ENCODE measurements at places on chromosomes 7 and 10.

GRCh38 chr7:86863452-86863851, 196.0 kb downstream of the ELAPOR2 start:
- DNase-seq, result no peak

DNA sequence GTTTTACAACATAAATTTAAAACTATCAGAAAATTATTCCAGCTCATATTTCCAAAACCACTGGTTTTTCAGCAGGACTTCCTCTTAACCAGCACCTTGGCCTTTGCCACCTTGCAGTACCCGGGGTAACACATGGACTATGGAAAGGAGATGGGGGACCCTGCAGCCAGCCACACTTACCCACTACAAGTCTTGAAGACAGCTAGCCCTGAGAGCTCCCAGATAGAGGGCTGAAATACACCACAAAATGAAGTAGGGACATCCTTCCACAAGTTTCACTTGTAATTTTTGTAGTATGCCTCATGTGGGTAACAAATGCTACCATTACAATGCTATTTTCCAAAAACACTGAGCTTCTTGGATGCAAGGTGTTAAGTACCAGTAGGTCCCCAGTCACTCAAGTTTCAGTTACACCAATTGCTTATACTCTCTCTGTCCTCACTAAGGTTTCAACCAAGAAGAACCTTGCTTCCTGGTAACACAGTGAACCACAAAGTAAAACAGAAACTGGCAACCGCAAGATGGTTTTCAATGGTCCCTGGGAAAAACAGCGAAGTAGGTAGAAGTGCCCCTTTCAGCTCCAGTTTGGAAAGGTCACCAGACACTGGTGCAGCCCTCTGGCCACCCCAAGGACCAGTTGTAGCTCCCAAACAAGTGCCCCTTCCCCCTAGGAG, 110.9 kb downstream of the SGMS1 start:
- DNase-seq, result peak; percentile 89

DNA sequence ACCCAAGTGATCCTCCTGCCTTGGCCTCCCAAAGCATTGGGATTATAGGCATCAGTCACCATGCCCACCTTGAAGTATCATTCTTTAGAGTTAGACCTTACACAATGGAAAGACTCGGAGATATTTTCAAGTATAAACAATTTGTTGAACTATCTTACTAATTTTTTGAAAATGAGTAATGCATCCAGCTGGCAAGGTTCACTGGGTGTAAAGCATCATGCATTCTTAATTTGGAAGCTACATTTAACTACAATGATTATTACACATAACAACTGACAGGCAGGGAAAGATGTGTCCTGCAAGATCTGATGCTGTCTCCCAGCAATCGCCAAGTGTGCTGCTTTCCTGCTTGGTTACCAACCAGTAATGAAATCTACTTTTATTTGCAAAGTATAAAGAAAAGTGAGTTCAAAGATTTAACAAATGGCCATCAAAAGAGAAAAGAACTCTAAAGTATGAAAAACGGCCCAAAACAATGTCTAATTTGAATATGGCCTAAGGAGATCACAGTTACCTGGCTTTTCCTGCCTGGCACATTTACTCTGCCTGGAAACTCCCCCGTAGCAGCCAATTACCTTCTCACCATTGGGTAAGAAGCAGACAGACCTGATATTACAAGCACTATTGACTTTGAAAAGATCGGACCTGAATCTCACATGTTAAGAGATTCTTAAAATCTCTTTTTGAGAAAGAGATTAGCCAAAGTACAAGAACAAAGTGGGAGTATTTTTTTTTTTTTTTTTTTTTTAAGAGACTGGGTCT, 59.3 kb upstream of the NMT2 start:
- DNase-seq, result no peak

DNA sequence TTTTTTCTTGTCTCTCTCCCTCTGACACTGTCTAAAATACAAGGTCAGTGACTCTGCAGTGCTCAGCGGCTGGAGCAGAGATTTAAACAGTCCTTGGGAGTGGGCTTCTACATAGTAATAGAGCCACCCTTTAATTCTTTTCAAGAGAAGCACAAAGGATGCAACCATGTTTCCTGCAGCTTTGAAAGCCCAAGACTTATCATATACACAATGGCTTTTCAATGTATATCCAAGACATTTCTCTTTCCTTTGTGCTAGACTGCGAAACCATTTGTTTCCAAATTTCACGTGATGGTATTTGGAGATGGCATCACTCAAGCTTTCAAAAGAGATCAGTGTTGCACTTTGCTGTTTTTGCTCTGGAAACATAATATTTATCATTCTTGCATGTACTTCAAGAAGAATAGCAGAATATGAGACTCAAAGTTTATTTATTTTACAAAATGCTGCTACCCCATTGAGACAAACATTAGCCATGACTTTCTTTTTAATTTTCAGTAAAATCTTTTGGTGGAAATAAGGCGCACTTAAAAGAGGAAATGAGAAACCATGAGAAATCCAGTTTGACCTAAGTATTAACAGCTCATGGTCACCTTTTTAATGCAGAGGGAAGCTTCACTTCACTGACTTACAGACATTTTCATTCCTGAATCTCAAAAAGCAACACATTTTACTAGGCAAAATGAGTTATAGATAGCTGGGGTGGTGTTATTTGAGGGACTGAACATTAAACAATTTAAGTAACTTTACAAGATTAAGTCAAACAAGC, 76.6 kb downstream of the SEMA3C start:
- no peak for DNase-seq

DNA sequence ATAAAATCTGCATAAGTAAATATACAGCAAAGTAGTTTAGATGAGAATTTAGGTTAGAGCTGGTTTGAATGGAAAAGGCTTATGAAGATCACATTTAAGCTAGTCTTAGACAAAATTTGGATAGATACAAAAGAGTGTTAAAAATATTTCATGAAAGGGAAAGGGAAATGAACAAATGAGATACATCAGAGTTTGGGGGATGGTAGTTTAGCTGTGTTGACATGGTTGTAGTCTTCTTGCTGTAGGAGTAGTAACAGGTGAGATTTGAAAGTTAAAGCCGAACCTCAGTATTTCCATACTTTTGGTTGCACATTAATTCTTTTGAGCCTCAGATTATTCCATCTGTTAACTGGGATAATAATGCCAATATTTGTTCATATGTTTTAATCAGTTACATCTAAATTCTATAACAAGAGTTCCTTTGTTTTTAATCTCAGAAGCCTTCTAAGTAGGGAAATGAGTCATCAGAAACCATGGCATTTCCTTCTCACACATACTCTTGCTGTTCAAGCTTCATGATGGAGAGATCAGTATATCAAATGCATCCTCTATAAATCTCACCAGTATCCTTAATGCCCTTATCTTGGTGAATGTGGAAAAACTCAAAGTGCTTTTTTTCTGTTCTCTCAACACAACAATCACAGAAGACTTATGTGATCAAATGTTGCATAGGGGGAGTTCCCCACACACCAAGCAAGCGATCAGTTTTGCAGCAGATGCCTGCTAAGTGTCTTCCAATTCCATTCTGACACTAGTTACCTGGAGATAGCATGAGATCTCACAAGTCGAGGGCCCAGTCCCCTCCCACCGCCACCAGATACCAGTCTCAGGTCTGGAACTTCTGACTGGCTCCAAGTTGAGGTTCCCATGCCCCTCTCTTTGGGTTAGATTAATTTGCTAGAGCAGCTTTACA, 84.7 kb downstream of the MAPK8 start:
- DNase-seq, result peak; percentile 35

GRCh38 chr7:86788948-86789347, 145.2 kb downstream of the GRM3 start:
- DNase-seq, result peak; percentile 28

DNA sequence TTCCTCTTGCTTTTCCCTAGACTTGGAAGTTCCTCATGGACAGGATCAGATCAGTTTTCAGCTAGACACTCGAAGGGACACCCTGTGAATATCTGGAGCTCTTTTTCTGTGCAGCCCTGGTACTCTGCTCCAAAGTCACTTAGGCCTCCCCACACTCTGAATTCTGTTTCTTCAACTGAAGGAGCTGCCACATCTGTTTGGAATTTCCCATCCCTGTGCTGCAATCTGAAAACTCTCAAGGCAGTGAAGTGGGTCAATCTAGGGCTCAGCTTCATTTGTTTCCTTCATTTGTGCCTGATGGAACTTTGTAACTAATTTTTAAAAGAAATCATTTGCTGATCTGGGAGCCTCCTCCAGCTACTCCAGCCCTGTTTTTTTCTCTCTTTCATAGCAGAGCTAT, 9.6 kb downstream of the EPC1 start:
- DNase-seq, result no peak

DNA sequence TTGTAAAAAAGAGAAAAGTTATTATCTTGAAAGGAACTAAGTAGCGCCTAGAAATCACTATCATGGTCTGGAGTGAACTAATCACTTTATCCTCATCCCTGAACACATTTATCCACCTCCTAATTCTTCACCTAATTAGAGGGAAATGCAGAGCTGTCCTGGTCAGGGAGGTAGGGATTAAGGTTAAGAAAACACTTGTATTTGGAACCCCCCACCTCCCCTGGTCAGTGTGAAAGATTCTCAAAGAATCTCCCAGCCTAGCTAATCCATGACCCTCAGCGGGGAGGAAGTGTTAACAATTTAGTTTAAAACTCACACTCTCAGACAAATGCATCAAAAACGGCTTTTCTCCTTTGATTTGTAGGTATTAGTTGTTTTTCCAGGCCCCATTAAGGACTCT, 83.8 kb downstream of the FAM204A start:
- no peak for DNase-seq

DNA sequence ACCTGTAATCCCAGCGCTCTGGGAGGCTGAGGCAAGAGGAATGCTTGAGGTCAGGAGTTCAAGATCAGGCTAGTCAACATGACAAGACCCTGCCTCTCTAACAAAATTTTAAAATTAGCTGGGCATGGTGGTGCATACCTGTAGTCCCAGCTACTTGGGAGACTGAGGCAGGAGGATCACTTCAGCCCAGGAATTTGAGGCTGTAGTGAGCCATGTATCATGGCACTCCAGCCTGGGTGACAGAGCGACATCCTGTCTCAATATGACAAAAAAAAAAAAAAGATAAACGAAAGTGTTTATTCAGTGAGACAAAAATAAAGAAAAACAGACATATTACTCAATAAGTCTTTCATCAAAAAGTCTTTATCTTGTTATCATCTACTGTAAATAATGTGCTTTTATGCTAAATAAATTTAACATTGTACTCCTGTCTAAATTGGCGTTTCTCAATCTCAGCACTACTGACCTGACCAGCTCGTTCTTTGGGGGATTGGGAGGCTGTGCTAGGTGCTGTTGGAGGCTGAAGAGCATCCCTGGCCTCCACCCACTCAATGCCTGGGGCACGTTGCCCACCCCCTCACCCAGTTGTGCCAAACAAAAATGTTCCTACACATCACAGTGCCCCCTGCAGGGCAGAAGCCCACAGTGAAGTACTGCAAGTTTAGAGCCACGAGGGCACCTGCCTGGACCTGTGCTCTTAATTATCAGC, 57.7 kb downstream of the NCAPG2 start:
- peak; percentile 26 for DNase-seq

DNA sequence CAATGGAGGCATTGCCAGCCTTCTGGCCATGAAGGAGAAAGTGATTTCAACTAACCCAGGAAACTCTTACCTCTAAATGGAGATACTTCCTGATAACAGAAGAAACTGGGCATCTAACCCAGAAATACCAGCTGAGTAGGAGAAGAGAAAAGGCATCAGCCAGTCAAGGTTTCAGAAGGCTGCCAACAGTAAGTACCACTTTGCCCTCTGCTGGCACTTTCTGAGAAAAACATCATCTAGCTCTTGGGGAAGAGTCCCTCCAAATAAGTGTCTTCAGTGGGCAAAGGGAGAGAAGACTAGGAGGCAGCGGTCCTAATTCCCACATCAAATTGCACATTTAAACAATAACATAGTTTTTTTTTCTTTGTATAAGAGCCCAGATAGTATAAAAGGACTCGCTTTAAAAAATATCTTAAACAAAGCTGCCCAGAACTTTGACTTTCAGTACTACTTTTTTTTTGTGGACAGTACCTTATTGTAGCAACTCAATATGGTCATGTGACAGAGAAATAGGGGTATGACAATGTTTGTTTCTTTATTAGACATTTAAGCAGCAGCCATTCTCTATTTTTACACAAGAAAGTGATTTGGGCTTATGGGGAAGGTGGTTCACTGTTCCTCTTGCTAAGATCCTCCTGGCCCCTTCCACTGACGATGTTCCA, 157.3 kb downstream of the CTTNBP2 start:
- DNase-seq, result peak; percentile 65

- no peak for DNase-seq
These were observed 4.9 kb downstream of the MAT1A start for GRCh38 chr10:80284522-80284921.

GRCh38 chr10:78337016-78337415, 303.4 kb downstream of the RPS24 start:
- no peak for DNase-seq

- DNase-seq, result no peak
These were observed 6.0 kb upstream of the PURB start for GRCh38 chr7:44891372-44891771.

- DNase-seq, result no peak
These were observed 170.8 kb upstream of the KMT2E start for GRCh38 chr7:104843198-104843597.

DNA sequence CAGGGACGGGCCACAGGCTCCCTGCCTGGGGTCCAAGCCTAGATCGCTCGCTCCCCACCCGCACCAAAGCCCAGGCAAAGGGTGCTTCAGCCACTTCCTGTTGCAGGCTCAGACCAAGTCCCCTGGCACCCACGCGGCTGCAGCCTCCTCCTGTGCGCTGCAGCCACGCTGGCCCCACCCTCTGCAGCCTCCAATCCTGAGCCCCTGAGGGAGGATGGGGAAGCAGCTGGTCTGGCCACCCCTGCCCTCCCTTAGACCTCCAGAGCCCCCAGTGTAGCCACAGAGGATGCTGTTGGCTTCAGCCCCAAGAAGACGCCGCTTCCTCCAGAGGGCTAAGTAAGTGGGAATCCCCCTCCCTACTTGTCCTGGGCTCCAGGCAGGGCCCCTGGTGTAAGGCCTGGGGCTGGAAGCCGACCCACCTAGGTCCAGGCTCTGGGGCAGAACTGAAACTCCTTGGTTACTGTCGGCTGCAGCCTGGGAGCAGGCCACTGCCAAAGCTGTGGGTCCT, 9.4 kb downstream of the LIMK1 start:
- peak; percentile 89 for DNase-seq
